ENCODE measurements at places on chromosomes 1 and 21.
A peak's percentile ranks its signal among the peaks of the same experiment; 100 is the strongest.

- DNase-seq: no peak
Observed at GRCh38 chr1:44723496-44724295, 7.3 kb downstream of the RNU5D-1 start.

DNA sequence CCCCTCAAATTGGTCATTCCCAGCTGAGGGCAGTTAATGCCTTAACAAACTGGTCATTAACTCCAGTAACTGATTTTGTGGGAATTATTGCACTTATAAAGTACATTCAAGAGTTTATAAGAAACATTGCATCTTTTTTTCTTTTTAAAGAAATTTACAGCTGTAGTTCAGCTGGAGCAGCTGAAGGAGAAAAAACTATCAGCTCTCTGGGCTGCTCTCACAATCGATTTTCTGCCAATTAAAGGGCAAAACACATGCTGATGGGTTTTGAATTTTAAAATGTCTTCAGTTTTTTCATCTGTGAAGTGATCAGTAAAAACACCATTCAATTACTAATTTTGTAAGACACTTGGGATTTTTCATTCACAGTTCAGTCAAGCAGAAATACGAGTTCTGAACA, 74.7 kb downstream of the KIFAP3 start:
- DNase-seq: no peak

DNA sequence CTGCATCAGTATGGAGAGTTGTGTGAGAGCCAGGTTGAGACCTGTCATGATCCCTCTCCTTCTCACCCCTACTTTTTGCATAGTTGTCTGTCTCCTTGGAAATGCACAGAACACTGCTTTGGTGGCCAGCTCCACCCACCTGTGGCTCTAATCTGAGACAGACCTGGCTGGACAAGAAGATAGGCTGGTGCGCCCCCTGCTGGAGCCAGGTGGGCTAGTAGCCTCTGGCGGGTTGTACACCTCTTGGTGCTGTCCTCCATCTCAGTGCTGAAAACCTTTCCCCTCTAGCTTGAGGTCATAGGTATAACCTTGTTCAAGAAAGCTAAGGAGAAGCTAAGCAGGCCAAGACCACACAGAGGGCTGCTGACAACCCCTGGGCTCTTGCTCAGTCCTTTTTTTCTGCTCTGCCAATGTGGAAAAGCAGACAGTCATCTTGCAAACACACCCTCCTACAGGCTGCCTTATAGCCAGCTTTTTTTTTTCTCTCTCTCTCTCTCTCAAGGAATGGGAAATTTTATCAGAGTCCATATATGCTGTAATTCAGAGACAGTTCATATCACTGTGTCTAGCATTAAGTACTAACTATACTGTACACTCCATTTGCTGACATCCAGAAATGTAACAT, 58.8 kb upstream of the SPATA6 start:
- DNase-seq: no peak

DNA sequence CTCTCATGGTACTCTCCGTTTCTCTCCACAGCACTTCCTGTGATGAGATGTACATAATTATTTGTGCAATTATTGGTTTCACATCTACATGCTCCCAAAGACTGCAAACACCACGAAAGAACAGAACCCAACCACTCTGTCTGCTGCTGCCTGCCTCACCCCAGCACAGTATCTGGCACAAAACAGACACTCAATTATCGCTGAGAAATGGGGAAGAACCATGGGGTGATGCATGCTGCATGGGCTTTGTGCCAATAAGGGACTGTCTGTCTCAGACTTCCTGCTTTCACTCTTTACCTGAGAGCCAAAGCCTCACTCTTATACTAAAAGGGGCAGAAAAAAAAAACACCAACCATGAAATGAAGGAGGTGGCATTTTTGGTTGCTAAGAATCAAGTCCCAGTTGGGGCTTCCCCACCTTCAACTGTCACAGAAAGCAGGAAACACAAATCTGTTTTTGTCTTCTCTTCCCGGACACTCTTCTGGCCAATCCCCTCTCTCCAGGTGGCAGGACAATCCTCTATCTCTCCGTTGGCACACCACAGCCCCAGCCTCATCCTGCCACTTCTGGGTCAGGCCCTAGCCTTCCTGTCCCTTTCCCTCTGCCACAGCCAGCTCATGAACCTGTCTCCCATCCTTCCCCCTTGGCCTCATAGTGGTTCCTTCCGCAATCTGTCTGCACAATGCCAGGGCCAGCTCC, 82.0 kb downstream of the TGFBR3 start:
- no peak for DNase-seq

DNA sequence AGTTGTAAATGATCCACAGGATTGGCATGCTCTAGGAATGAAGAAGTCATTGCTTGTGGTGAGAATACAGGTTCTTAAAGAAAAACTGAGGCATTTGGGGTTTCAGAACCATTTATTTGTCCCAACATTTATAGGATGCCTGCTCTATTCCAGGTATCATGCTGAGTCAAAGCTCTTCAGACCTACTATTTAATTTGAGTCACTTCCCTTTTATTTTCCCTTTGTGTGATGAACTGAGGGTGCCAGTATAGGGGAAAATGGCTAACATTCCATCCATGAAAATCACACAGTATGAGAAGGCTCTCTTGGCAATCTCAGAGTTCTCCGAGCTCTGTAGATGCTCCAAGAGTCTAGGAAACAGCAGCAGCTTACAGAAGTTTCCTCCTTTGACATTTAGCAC, 110.4 kb downstream of the RNF220 start:
- no peak for DNase-seq

DNA sequence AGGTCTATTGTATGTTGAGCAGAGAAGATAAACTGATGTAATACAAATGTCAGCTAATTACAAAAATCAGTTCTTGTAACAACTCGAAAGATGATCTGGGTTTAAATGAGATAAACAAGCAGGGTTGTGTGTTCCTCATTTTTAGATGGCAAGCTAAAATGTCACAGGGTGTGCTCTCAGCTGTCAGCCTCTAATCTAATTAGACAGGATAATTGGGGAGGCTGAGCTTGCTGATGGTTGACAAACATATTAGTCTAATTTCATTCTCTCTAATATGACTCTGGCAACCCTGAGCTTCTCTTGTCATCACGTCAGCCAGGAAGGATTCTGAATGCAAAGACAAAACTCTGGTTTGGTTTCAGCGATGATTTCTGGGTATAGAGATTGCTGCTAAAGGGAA, 335.3 kb upstream of the KAZN start:
- no peak for DNase-seq

DNA sequence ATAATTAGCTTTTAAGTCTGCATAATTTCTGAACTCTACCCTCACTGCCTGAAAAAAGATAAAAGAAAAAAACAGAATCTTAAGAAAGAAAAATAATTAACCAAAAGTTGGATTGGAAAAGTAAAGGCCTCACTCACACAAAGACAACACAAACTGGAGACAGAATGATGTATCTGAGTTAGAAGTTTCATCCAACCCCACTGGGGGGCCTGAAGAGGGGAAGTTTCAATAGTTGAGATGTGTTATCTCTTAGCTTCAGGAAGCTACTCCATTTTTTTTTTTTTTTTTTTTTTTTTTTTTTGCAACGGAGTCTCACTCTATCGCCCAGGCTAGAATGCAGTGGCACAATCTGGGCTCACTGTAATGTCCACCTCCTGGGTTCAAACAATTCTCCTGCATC, 19.9 kb downstream of the SYDE2 start:
- DNase-seq: no peak

- DNase-seq: no peak
Observed at GRCh38 chr1:217881131-217881543, 250.0 kb downstream of the SPATA17 start.

- no peak for DNase-seq
Observed at GRCh38 chr1:160797861-160798273, 1.9 kb downstream of the LY9 start.

GRCh38 chr1:164748253-164748899, 189.4 kb downstream of the PBX1 start:
- peak; percentile 96 for DNase-seq

- no peak for DNase-seq
Observed at GRCh38 chr1:43563876-43564539, 33.3 kb downstream of the PTPRF start.

- DNase-seq: no peak
Observed at GRCh38 chr1:31249854-31250253, 10.2 kb upstream of the NKAIN1 start.

DNA sequence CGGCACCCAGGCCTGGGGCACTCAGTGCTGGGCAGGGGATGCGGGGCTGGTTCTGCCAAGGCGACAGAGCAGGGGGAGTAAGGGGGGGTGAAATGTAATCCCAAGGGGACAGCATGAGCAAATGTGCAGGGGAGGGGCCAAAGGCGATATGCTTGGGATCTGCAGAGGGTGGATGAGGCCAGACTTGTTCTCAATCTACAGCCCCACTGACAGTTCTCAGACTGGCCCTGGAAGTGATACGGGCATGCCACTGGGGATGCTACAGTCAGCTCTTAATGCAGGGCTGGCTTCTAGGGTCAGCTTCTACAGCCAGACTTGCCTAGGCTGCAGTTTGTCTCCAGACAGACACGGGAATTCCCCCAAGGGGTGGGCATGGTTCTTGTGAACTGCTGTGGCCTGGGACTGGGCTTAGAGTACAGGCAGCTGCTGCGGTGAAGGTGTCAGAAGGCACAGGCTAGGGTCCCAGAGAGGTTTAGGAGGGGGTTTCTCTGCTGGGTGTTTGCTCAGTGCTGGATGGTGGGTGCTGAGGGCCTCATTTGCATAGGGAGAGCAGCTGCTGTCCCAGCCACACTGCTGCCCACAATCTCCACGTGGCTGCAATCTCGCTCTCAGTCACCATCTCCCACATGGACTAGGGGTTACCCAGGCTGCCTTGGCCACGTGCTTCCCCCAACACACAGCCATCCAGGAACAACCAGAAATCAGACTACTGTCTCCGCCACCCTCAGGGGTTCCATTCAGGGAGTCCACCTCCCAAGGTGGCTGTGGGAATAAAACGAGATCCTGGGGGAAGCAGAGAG, 190.1 kb downstream of the HIVEP3 start:
- no peak for DNase-seq

GRCh38 chr1:171081763-171082201, 8.9 kb upstream of the FMO3 start:
- DNase-seq: no peak

DNA sequence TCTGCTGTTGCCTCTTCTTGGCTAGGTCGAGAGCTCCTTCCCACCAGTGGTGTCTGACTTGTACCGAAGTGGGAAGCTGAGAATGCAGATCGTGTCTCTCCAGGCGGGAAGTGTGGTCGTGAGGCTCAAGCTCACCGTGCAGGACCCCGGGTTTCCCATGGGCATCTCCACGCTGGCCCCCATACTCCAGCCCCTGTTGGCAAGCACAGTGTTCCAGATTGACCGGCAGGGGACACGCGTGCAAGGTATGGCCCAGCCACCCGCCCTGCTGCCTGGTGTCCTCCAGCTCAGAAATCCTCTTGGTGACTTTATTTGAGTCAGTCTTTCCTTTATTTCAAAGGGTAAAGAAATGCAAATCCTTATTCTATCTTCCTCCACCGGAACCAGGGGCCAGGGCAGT, 32.7 kb downstream of the UMODL1 start:
- no peak for DNase-seq

GRCh38 chr1:1310109-1310385, 1.6 kb downstream of the PUSL1 start:
- DNase-seq: no peak

- peak; percentile 29 for DNase-seq
Observed at GRCh38 chr1:204726478-204726877, 40.9 kb upstream of the LRRN2 start.

DNA sequence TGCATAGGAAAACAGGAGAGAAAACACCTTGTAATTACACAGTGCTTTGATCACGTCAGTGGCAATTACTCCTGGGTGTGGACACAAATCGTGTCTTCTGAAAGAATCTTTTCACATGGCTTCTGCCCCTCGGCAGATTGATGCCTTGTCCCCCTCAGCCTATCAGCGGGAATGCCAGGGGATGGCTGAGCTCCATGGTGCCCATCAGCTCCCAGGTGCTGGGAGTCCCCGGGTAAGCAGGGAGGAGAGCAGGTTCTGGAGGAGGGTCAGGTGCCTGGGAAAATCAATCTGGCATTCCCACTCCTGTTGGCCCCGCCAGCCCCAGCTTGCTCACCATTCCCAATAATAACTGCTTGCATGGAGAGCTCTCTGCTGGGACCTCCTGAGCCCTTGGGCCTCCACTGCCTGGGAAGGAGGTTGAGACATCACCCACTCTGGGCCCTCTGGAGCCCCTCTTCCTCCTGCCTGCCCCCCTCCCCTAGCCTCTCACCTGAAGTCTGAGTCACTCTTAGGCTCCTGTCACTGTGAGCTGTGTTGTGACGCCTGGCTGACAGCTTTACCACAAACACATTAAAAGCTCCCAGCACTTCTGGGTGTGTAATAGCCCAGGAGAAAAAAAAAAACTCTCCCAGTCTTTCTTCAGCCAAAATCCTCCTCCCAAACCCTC, 4.9 kb downstream of the CAMK2N1 start:
- peak; percentile 49 for DNase-seq

- DNase-seq: no peak
Observed at GRCh38 chr1:206699000-206699586, 14.4 kb downstream of the MAPKAPK2 start.

- DNase-seq: peak; percentile 7
Observed at GRCh38 chr1:209266590-209267205, 316.8 kb upstream of the CAMK1G start.

DNA sequence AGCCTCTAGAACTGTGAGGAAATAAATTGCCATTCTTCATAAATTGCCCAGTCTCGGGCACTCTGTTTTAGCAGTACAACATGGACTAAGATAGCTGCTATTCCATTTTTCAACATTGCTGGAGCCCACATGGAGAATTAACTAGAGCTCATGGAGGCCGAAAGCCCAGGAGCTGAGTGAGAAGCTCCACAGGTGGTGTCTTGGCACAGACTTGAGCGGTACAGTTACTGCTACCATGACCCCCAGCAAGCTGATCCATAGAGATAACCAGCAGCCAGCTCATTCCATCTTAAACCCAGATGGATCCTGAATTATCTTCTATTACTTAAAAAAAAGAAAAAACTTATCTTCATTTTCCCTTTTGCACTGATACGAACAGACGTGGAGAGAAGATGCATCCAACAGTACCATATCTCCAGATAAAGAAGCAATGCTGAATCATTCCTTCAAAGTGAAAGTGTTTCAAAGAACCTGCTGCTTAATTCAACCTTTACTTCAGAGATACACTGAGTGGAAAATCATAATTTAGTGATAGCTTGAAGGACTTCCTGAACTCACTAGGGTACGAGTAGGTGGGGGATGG, 115.1 kb downstream of the SETD4 start:
- DNase-seq: no peak

DNA sequence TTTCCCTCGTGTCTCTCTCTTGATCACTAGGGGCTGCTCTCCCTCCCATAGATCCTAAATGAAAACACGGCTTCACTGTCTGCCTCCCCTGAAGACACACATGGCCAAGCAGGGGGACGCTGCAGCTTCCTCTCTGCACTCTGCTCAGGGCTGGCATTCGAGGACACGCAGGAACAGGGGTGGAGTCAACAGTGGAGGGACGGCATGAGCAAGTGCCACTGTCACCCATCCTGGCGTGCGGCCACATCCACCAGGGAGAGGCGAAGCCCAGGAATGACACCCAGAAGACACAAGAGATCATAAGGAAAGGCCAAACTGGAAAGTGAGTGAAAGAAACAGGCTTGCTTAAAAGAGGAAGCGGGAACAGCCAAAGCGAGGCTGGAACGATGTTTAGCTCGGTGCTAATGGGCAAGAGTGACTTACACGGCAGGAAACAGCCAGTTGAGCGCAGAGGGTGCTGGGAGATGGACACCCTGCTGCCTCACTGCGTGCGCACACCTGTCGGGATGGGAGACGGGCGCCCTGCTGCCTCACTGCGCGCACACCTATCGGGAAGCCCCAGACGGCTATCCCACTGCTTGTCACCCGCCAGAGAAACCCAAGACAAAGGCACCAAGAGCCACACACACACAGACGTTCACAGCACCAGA, 13.6 kb upstream of the C1QTNF12 start:
- DNase-seq: no peak

All from foreskin fibroblast (primary cell).